ENCODE measurements at places on chromosomes 7 and 10. TPM values are rescaled to one million over a fixed set of nuclear protein-coding genes. Genes with fewer than 3 reads are reported as not detected.

Gene SLC29A3
- total RNA-seq: 3.8 TPM

GRCh38 chr7:105794741-105795729 is 81.4 kb downstream of the ATXN7L1 start:
- DNase-seq: no peak

DNA sequence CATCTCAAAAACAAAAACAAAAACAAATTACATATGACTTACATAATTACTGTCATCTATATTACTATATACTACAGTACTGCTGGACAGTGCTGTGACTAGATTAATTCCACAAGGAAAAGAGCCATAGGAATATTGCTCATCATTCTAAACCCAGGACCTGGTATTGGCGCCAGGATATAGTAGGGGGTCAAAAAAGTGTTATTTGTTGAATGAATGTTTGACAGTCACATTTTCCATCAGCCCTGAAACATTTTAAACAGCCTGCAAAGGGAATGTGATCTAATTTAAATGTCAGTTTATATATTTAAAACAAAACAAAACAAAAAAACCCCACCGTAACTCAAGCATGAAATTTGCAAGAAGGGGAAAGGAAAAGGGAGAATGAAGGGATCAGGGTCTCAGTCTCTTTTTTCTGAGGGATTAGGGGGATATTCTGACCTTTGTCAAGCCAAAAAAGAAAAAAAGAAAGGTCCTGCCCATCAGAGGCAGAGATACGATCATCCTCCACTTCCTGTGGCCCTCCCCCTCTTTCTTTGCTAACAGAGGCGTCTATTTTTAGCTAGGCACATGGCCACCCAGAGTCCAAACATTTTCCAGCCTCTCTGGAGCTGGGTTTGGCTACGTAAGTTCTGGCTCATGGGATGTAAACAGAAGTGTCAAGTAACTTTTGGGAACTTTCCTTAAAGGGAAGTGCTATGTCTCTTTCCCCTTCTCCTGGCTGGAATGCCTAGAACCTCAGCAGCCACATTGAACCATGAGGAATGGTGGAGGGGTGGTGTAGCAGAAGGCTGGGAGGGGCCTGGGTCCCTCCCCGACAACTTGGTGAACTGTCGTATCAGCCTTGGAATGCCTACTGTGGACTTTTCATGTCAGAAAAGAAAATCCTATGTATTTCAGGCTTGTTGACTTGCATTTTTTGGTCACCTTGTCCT is 44.6 kb upstream of the DLG5 start:
- DNase-seq: peak; percentile 86

Gene JAKMIP3
- 0.29 TPM for total RNA-seq
